CD8-positive, alpha-beta memory T cell (primary cell): ENCODE measurements at places on chromosomes 2 and 18.

- no peaks in the 10 kb centered on the region for H3K4me1 ChIP-seq
- no peaks in the 10 kb centered on the region for H3K36me3 ChIP-seq
- no peak for DNase-seq
- no peak overlapping the region for H3K27ac ChIP-seq
- H3K27me3 ChIP-seq, result no peaks in the 10 kb centered on the region
Observed at GRCh38 chr18:6610466-6610865, 119.0 kb upstream of the ARHGAP28 start.

DNA sequence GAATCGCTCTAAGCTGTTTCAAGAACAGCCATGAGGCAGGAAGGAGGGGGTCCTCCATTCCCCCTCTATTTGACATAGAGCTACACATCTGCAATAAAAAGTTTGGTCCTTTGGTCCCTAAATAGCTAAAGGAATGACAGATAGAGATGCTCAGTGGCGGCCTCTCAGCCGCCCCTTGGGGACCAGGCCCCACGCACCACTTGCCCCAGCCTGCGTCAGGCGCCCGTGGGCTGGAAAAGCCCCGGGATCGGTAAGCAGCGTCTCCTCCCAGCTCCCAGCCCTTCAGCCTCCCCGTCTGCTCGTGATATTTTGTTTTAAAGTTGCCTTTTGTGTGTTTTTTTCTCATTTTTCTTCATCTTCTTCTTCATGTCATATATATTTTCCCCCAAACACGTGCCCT is 321.0 kb downstream of the CELF4 start:
- H3K27me3 ChIP-seq, result peaks cover 7% of the 10 kb centered on the region
- DNase-seq, result no peak
- H3K4me1 ChIP-seq, result no peaks in the 10 kb centered on the region
- H3K36me3 ChIP-seq, result no peaks in the 10 kb centered on the region

- H3K27ac ChIP-seq, result no peak overlapping the region
- no peak for DNase-seq
- no peak overlapping the region for H3K4me3 ChIP-seq
- no peaks in the 10 kb centered on the region for H3K36me3 ChIP-seq
- H3K4me1 ChIP-seq, result no peaks in the 10 kb centered on the region
Observed at GRCh38 chr18:39969803-39970494, 1985.1 kb upstream of the PIK3C3 start.

- H3K27ac ChIP-seq, result no peak overlapping the region
- no peaks in the 10 kb centered on the region for H3K4me1 ChIP-seq
- H3K36me3 ChIP-seq, result no peaks in the 10 kb centered on the region
- H3K4me3 ChIP-seq, result no peak overlapping the region
Observed at GRCh38 chr2:39870871-39871270, 91.8 kb upstream of the THUMPD2 start.

GRCh38 chr2:155708071-155708470 is 624.5 kb downstream of the NR4A2 start:
- H3K4me1 ChIP-seq, result no peaks in the 10 kb centered on the region
- no peak overlapping the region for H3K27ac ChIP-seq
- DNase-seq, result no peak
- H3K27me3 ChIP-seq, result no peaks in the 10 kb centered on the region
- H3K36me3 ChIP-seq, result no peaks in the 10 kb centered on the region

- H3K27me3 ChIP-seq, result no peaks in the 10 kb centered on the region
- H3K4me1 ChIP-seq, result peaks cover 34% of the 10 kb centered on the region
- no peak for DNase-seq
- H3K4me3 ChIP-seq, result no peak overlapping the region
- no peaks in the 10 kb centered on the region for H3K36me3 ChIP-seq
Observed at GRCh38 chr2:31318361-31319336, 84.7 kb downstream of the EHD3 start.

GRCh38 chr2:218981390-218981880 is 3.5 kb downstream of the FEV start:
- H3K36me3 ChIP-seq, result no peaks in the 10 kb centered on the region
- H3K4me1 ChIP-seq, result peaks cover 35% of the 10 kb centered on the region
- peak overlapping the region; percentile 34 for H3K4me3 ChIP-seq
- no peak for DNase-seq
- H3K27ac ChIP-seq, result no peak overlapping the region

GRCh38 chr2:226836548-226836885 is 663 bp downstream of the RHBDD1 start:
- H3K4me1 ChIP-seq, result peaks cover 56% of the 10 kb centered on the region
- H3K27ac ChIP-seq, result peak overlapping the region; percentile 99

GRCh38 chr2:12277241-12278034 is 439.3 kb upstream of the TRIB2 start:
- DNase-seq, result no peak
- H3K4me3 ChIP-seq, result no peak overlapping the region
- H3K27ac ChIP-seq, result peak overlapping the region; percentile 71
- H3K36me3 ChIP-seq, result no peaks in the 10 kb centered on the region

- peak; percentile 39 for DNase-seq
- H3K36me3 ChIP-seq, result no peaks in the 10 kb centered on the region
- H3K4me3 ChIP-seq, result no peak overlapping the region
- no peaks in the 10 kb centered on the region for H3K27me3 ChIP-seq
- H3K4me1 ChIP-seq, result no peaks in the 10 kb centered on the region
Observed at GRCh38 chr2:36780231-36780839, 83.8 kb downstream of the VIT start.
